ENCODE measurements at places on chromosomes 1 and 21. TPM values are rescaled to one million over a fixed set of nuclear protein-coding genes. Genes with fewer than 3 reads are reported as not detected.

DNA sequence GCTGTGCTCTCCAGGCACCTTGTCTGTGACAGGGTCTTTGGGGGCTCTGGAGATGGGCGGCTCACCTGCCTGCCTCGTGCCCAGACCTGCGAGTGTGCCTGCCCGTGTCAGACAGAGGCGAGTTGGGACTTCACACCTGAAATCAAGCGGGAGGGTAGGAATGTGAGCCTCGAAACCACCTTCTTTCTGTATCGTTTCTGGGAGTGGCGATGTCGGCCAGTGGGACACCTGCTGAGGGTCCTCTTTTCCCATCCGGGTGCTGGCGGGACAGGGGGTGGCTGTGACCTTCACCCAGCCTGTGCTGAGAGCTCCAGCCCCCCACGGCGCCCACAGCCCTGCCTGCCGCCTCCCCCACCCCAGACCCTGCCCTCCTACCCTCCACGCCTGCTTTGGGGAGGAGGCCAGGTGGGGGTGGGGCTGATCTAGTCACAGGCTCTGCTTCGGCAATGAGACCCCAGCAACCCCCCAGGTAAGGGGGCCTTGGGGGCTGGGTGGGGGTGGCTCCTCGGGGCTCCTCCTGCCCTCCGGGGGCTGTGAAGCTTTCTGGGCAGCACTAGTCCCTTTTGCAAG, 15.6 kb upstream of the FAAP20 start:
- DNase-seq, result no peak

DNA sequence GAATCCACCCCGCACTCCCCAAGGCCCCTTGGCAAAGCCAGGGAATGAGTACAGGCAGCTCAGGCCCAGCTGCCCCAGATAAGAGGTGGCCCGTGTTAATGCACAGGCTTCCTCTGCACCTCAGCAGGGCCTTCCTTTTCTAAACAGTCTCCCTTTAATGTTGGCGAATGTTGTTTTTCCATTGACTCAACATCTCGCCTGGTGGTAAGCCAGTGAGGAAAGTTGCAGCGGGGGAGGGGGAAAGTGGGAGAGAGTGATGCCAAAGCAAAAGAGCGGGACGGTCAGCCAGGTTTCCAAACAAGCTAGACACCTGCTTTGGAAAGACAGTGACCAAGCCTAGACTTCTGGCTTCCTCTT, 10.3 kb upstream of the PROX1 start:
- DNase-seq, result no peak

DNA sequence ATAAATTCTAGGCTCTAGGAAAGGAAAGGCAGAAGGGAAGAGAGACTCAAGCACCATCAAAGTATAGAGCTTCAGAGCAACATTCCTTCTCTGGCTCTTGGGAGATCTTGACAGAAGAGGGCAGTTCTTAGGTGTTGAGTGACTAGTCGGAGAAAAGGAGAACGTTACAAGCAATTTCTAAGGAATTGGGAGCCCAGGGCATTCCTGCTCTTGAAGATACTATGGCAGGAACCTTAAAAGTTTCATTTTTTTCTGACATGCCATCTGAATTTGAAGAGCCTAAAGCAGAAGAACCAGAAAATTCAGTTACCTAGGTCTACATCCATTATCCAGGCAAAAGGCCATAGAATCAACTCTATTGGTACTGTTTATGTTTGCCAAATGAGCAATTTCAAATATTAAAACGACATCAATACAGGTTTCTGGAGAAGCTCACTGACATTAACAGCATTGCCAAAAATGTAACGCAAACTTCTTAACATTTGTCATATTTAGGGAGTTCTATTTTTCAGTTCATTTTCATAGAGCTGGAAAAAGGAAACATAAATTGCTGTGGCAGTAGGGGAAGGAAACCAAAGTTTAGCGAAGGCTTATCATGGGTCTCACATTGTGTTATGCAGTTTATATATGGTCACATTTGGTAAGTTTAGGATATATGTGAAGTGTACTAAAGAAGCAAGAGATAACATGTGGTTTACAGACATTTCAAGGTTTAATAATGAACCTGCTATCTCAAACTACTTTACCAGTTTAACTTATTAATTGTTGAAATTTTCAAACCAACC, 210.1 kb upstream of the NRIP1 start:
- DNase-seq, result no peak

- DNase-seq, result no peak
Observed at GRCh38 chr1:43225168-43225567, 44.6 kb upstream of the TMEM125 start.

DNA sequence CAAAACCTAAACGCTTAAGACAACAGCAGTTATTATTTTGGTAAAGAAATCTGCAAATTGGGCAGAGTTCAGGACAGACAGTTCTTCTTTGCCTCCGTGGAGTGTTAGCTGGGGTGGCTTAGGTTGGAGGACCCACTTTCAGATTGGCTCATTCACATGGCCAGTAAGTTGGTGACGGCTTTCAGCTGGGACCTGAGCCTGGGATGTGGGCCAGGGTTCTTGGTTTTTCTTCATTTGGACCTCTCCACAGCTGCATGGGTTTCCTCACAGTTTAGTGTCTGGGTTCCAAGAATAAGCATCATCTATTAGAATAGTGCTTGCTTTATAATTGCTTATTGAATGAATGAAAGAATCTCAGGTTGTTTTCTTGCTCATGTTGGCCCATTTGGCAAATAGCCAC, 72.2 kb downstream of the ATF6 start:
- DNase-seq, result no peak

DNA sequence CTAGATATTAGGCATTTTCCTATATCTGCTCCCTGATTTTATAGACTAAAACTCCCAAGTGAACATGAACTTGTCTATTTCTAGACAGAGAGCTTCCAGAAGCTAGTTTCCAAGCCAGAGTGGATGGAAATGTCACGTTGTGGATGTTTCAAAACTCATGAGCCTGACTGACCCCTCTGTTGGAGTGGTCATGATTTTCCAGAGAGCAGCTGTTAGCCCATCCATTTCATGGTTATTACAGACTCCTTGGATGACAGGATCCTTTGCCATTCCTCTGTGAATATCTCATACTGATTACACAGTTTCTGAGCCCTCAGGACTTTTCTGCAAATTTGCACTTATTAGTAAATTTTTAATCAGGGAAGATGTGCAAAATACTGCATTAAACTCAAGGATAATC, 76.8 kb upstream of the ATF3 start:
- DNase-seq, result no peak

DNA sequence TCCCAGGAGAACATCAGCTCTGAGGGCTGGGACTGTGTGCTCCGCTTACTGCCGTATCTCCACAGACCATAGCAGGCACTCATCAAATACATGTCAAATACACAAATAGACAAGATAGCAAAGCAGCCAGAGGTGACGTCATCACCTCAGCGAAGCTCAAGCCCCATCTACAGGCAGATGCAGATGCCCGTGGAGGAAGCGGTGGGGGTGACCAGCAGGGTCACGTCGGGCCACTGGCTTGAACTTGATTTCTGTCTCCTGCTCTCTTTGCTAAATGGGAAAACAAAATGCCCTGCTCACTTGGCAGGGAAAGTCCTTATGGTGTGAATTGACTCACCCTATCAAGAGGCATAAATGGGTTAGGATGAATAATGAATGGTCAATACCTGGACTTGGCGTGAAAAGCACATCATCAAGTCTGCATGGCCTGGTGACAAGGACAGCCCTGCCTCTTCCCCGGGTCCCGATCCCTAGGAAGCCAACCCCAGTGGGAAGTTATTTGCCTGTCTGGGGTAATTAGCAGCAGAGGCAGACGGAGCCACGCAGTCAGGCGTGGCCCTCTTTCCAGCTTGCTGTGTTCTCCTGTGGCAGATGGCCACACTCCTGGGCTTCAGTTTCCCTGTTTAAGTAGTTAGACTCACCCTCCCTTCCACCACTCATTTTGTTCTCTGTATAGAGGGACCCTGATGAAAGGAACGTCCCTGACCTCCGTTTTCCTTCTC, 536.0 kb downstream of the NPHP4 start:
- DNase-seq, result no peak

GRCh38 chr1:221801251-221801661, 59.4 kb upstream of the DUSP10 start:
- DNase-seq, result no peak

GRCh38 chr1:183983371-183984105, 54.0 kb downstream of the COLGALT2 start:
- peak; percentile 27 for DNase-seq

DNA sequence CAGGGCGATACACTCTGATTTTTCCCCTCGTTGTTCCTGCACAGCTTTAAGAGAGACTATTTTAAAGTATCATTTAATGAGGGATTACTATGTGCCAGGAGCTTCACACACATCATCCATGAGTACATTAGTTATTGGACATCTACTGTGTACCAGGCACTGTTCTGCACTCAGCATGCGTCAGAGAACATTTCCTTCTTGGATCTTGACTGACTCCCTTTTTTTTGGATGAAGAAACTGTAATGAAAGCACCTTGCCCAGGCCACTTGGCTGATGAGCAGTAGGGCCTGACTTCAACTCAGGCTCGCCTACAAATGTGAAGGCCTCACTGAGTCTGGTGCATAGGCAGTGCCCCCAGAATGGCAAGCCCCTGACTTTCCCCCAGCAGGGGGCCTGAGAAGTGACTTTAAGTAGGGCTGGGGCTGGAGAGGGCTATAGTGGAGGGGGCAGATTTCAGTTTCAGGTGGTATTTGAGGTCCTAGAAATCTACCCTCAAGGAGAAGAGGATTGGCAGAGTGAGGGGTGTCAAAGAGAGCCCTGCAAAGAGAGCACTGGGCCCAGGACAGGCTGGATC, 50.0 kb downstream of the PTPRU start:
- DNase-seq, result no peak

DNA sequence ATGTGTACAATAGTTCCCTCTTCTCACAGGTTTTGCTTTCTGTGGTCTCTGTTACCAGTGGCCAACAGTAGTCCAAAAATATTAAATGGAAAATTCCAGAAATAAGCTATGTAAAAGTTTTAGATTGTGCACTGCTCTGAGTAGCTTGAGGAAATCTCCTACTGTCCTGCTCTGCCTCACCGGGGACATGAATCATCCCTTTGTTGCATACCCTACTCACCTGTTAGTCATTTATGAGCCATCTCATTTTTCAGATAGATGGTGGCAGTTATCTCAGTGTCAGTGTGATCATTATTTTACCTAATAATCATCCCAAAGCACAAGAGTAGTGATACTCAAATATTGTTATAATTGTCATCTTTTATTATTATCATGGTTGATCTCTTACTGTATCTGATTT, 688.1 kb downstream of the PLA2G4A start:
- no peak for DNase-seq

GRCh38 chr21:28548291-28548690, 444.4 kb downstream of the LTN1 start:
- DNase-seq, result no peak

DNA sequence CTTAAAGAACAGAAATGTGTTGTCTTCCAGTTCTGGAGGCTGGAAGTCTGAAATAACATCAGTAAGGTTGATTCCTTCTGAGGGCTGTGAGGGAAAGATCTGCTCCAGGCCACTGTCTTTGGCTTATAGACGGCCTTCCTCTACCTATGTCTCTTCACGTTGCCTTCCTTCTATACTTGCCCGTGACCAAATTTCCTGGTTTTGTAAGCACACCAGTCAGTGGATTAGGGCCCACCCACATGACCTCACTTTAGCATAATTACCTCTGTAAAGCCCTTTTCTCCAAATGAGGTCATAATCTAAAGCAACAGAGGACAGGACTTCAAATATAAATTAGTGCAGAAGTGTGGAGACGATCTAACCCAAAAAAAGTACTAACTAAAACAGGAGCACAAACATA, 231.6 kb downstream of the NRIP1 start:
- no peak for DNase-seq

GRCh38 chr1:208167261-208167869, 76.8 kb downstream of the PLXNA2 start:
- DNase-seq, result no peak

GRCh38 chr1:12658531-12659453, 14.9 kb downstream of the AADACL4 start:
- DNase-seq, result peak; percentile 20

DNA sequence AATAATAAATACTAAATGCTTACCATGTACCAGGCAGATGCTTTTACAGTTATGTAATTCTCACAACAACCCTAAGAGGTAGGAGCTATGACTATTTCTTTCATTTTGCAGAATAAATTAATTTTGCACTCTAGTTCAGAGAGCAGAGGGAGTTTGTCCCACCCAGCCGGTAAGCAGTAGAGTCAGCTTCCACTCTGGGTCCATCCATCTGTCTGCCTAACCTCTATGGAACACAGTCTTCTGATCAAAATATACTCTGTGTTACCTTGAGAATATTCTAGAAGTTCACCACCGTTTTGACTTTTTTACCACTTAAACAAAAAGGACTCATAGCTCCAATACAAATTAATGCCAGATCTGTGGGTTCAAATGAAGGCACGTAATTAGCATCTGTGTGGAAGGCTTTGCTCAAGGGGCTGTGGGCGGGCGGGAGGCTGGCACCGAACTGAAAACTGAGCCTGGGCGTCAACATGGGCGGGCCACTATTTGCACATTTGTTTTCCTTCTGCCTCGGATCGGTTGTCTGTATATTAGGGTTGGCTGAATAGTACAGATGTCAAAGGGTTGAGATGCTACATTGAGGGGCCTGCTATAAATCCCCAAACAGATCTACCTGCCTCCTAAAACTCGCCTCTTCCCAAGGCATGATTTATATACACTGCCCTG, 33.1 kb upstream of the LMO4 start:
- no peak for DNase-seq

- DNase-seq, result no peak
Observed at GRCh38 chr1:36183309-36183856, 27.4 kb downstream of the MAP7D1 start.

GRCh38 chr1:156833603-156834002, 17.0 kb upstream of the SH2D2A start:
- DNase-seq, result no peak

DNA sequence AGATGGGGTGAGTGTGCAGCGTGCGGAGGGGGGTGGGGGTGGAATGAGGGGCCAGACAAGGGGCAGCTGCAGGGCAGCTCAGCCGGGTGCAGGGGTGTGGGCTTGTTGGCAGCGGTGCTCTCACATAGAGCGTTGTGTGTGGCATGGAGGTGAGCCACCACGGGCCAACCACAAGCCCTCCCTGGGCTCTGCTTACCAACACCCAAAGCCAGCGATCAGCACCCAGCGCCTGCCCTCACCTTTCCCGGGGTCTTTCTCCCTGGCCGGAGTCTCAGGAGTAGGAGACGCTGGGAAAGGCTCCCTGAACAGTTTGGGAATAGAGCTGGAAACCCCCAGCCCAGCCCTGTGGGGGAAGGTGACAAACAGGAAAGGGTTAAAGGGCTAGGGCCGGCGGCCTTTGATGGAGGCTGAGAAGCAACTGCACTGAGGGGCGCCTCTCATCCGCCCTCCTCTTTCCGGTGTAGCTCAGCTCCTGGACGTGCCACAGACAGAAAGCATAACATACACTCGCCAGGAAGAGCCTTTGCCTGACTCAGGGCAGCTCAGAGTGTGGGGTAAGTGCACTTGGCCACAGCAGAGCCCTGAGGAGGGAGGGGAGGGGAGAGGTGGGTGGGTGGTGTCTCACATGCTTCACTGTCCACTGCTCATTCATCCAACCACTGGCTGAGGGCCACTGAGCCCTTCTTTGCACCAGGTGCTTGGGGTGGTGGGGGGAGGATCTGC, 577 bp downstream of the IKBKE start:
- no peak for DNase-seq

- DNase-seq, result no peak
Observed at GRCh38 chr1:36888811-36889477, 145.4 kb downstream of the GRIK3 start.

GPR37L1 gene
- total RNA-seq, result 1.1 TPM

NR1I3 gene
- total RNA-seq, result not detected

RGS8 gene
- 75.3 TPM for total RNA-seq

TDRD10 gene
- 0.82 TPM for total RNA-seq

BLACAT1 gene
- total RNA-seq, result 2.5 TPM

C8A gene
- total RNA-seq, result not detected

ZNF593OS gene
- 1.5 TPM for total RNA-seq

SLC44A3 gene
- total RNA-seq, result 3.0 TPM

MTMR11 gene
- 8.9 TPM for total RNA-seq

Data from cerebellum (tissue), 4 donors.